ENCODE measurements at places on chromosomes 1 and 21. TPM values are rescaled to one million over a fixed set of nuclear protein-coding genes. Genes with fewer than 3 reads are reported as not detected.

- DNase-seq, result no peak
These were observed 68.7 kb upstream of the ADGRL2 start for GRCh38 chr1:81731989-81732388.

GRCh38 chr1:67682659-67683197 lies 2.3 kb upstream of the GADD45A start:
- DNase-seq, result no peak

GRCh38 chr1:47893412-47893811 lies 103.8 kb downstream of the TRABD2B start:
- DNase-seq, result no peak

DNA sequence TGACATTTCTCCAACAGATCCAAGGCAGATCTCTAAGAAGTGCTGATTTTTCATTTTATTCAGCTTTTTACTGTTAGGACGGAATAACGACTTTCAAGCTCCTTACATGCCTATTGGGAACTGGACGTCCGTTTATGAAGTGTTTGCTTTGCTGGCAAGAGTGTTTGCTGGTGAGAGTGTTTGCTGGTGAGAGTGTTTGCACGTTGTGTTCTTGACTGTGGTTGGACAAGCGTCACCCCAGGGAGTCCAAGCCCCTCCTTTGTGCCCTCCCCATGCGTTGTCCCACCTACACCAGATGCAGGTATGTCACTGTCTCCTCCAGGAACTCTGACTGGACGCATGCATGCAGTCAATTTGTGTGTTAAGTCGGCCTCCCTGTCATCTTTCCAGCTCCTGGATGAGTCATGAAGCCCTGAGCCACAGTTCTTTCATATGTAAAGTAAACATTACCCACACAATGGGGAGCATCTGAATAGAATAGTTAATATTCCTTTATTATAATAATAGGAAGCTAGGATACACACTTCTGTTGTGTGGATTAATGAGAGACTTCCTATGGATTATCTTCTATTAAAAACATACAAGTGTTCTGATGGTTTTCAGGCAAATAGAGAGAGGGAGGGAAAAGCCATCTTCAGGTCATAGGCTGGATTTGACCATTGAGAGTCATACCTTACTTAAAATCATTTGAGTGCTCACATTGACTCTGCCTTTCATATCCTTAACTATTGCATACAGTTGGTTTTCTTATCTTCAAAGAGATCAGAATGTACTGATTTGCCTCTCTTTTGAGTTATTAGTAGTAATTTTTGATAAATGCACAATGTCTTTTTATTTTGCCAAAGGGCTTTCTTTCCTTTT lies 119.2 kb downstream of the GALNT2 start:
- no peak for DNase-seq

The EXTL1 gene
- 0.67 TPM for total RNA-seq

GRCh38 chr1:24226749-24227148 lies 39.7 kb upstream of the IFNLR1 start:
- DNase-seq, result no peak

The IQCC gene
- 8.4 TPM for total RNA-seq

GRCh38 chr1:21381354-21381753 lies 58.6 kb upstream of the NBPF3 start:
- DNase-seq, result no peak

DNA sequence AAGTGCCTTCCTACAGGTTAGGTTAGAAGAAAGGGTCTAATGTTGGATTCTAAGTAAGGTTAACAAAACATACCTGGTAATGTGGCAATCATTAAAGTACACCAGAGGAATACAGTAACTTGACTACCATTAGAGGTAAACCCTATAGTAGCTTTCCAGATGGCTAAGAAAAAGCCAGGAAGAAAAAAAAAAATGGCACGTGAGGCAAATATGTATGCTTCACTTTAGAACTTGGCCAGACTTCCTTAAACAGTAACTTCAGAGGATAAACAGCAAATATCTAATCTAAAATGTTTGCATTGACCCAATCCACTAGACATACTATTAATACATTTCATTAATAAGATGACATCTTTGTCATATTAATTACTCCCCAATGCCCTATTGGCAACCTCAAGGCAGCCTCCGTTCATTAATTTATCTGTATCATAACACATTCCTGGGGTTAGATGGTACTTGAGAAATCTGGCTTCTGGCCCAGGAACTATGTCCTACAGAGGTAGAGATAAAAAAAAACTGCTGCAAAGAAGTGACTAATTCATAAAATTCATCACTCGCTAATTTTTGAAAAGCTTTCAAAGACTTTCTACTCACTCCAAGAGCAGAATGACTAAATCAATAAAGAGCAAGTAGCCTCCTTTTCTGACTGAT lies 5.8 kb downstream of the DCAF8 start:
- DNase-seq, result no peak

The CXADR gene
- total RNA-seq, result 6.6 TPM

- no peak for DNase-seq
These were observed 41.4 kb downstream of the ANP32E start for GRCh38 chr1:150194381-150195031.

GRCh38 chr1:238135708-238136664 lies 245.3 kb upstream of the ZP4 start:
- DNase-seq, result no peak

- DNase-seq, result no peak
These were observed 103.6 kb upstream of the RAB4A start for GRCh38 chr1:229167318-229167717.
